ENCODE measurements at places on chromosomes 4 and X. TPM values are rescaled to one million over a fixed set of nuclear protein-coding genes. Genes with fewer than 3 reads are reported as not detected.

- peak; percentile 40 for DNase-seq
Measured at GRCh38 chr4:143514497-143514896, 995 bp downstream of the SMARCA5 start.

- DNase-seq = no peak
Measured at GRCh38 chr4:108646706-108647105, 3.7 kb upstream of the OSTC start.

DNA sequence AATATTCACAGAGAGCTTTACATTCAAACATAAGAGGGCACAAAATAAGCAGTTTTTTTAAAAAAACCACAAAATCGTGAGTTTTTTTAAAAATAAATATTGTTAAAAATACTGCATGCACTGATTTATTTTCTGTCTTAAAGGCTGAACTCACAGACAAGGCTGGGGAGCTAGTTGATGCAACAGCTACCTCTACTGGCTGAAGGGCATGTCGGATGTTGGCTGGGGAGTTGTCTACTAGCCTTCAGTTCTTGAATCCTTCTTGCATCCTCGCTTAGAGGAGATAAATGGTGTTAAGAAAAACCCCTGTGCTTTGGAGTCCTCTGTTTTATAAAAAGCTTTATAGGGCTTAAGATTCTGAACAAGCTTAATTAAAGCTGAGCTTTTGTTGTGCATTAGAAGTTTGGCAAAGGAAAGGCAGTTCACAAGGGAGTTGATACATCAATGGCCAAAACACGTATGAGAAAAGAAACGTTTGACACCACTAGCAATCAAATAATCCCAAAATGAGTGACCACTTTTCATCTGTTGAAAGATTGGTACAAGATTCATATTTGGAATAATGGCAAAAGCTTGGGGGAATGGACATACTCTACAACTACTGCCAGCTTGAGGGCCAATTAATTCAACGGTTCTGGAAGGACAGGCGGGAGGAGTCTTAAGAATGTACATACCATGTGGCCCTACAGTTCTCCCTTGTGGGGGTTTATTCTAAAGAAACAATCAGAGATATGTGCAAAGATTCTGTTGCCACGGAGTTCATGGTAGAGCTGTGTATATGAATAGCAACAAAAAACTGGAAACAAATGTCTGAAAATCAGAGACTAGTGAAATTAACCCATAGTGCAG lies 94.7 kb downstream of the SEL1L3 start:
- peak; percentile 41 for DNase-seq

DNA sequence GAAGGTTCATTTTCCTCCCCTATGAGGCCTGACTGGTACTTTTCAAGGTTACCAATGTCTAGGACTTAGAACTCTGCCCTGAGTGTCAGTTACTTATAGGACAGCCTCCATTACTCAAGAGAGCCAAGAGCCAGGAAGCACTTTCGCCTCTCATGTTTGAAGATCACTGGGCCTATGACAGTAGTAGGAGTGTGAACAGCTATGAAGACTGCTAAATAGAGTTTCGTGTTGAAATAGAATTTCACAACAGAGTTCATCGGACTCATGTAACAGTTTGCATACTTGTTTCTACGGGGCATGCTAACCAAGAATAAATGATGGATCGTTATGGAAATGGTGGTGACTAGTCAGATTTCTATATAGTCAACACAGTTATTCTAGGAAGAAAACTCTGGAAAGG lies 97.8 kb upstream of the GPC4 start:
- DNase-seq = no peak

GRCh38 chr4:26050671-26051070 lies 136.7 kb downstream of the SMIM20 start:
- DNase-seq = no peak

DNA sequence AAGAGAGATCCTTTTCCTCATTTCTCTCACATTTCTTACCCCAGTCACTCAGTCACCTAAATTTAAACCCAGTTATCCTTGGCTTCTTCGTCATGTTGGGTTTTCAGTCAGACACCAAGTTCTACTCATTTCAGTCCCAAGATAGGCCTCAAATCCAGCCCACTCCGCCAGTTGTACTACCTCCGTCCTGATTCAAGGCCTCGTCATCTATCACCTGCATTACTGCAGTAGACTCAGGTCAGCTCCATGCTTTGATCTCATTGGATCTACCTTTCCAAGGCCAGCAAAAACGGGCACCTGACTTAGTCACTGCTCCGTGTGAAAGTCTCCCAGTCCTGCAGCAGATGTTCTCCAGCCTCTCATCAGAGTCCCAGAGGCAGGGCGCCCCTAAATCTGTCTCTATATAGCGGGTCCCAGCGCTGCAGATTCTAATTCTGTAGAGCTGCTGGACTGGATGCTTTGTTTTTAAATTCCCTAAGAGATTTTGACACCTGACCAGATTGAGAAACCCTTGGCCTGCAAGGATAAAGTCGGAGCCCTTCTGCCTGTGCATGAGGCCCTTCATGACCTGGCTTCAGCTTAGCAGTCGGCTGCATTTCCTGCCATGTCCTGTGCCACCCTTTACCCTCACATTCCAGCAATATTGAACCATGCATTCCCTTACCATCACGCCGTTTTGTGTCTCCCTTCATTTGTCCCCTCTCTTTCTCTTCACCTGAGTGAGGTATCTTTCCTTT lies 53.7 kb downstream of the ZFX start:
- no peak for DNase-seq

GRCh38 chr4:129167640-129168260 lies 71.8 kb downstream of the C4orf33 start:
- DNase-seq = no peak

DNA sequence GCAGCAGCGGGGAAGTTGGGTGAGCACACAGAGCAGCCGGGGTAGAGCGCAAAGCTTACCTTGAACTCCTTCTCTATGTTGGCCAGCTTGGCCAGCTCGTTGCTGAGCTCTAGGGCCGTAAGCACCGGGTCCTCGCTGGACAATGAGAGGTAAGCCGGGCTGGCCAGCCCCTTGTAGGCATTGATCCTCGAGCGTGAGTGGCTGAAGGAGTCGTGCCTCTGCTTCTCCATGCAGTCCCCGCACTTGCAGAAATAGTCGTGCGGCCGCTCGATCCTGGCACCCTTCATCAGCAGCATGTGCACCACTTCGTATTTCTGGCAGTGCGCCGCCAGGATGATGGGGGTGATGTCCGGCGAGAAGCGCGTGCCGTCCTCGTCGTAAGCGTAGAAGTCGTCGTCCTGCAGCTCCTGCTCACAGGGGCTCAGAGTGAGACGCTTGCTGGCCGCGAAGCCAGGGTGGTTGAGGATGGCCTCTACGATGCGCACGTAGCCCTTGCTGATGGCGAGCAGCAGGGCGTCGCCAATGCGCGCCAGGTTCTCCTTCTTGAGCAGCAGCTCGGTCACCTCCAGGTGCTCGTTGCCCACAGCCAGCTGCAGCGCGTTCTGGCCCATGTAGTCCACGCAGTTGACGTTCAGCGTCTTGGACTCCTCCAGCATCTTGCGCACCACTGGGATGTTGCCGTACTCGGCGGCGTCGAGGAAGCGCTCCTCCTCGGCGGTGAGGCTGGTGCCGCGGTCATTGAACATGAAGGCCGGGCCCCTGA lies 19.5 kb downstream of the TRPC3 start:
- no peak for DNase-seq

- DNase-seq = no peak
Measured at GRCh38 chrX:20237864-20238263, 28.8 kb downstream of the RPS6KA3 start.

- no peak for DNase-seq
Measured at GRCh38 chr4:127509155-127509554, 123.6 kb upstream of the INTU start.

DNA sequence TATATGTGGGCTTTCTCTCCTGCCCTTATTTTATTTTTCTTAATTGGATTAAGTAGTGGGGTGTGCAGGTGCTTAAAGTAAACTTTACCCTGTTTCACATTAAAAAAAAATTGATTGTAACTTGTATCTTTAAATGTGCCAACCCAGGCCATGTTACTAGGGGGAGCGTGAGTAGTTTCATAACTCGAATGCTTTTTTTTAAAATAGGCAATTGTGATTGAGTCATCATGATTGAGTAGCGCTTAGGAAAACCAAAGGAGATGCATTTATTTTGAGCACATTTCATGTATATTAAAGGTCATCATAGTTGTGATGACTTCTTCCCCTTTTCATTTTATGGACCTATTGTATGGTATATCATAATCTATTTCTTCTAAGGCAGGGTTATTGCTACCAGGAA lies 32.2 kb downstream of the GPAT3 start:
- no peak for DNase-seq

DNA sequence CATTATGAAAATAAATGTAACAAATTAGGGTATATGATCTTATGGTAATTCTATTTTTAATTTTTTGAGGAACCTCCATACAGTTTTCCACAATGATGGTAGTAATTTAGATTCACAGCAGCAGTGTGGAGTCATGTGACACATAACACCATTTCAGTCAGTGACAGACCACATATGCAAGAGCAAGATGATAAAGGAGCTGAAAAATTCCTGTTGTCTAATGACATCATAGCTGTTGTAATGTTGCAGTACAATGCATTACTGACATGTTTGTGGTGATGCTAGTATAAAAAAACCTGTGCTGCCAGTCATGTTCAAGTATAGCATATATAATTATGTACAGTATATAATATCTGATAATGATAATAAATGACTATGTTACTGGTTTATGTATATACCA lies 28.5 kb downstream of the EMCN start:
- no peak for DNase-seq

GRCh38 chr4:26127851-26128337 lies 192.9 kb upstream of the RBPJ start:
- DNase-seq = no peak

DNA sequence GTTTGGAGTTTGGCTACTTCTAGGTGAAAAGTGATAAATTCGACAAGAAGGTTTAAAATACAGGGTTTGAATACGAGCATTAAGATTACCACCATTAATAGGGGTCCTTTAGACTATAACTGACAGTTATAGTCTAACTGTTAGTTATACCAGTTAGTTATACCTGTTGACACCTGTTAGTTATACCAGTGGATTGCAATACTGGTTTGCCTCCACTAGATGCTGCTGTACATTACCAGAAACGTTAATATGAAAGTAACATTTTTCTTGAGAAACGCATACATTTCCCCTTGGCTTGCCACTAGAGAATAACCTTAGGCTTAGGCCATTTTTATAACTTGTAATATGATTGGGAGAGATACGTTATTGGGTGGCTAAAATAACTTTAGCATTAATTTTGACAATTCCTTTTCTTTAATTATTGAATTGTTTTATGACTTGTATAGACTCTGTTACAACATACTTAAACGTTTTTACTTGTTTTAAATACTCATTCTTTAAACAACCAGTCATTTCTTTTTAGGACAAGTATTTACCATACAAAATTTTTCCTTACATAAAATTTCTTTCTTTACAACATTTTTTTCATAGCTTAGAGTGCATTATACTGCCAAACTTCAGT lies 911.2 kb downstream of the FSTL5 start:
- DNase-seq = no peak

DNA sequence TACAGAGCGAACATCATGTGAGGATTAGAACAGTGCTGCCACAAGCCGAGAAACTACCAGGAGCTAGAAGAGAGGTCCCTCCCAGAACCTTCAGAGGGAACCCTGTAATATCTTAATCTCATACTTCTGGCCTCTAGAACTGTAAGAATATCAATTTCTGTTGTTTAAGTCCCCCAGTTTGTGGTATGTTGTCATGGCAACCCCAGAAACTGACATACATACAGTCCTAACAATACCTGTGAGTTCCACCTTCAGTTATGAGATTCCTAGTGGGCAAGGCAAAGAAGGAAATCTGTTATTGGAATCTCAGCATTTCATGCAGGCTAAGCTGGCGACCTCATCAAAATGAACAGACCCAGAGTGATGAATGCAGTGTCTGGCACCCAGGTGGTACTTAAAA lies 42.5 kb downstream of the ZBTB49 start:
- no peak for DNase-seq

DNA sequence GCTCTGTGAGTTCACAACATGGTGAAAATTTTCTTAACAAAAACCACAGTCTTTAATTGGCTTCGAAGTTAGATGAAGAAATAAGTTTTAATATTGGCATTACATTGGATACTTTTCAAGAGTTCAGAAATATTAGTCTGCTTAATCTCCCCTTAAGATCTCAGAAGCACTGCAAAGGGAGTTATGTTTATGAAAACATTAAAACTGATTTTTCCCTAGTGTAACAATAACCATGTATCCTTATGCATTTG lies 1.5 kb downstream of the SETD7 start:
- DNase-seq = peak; percentile 69

DNA sequence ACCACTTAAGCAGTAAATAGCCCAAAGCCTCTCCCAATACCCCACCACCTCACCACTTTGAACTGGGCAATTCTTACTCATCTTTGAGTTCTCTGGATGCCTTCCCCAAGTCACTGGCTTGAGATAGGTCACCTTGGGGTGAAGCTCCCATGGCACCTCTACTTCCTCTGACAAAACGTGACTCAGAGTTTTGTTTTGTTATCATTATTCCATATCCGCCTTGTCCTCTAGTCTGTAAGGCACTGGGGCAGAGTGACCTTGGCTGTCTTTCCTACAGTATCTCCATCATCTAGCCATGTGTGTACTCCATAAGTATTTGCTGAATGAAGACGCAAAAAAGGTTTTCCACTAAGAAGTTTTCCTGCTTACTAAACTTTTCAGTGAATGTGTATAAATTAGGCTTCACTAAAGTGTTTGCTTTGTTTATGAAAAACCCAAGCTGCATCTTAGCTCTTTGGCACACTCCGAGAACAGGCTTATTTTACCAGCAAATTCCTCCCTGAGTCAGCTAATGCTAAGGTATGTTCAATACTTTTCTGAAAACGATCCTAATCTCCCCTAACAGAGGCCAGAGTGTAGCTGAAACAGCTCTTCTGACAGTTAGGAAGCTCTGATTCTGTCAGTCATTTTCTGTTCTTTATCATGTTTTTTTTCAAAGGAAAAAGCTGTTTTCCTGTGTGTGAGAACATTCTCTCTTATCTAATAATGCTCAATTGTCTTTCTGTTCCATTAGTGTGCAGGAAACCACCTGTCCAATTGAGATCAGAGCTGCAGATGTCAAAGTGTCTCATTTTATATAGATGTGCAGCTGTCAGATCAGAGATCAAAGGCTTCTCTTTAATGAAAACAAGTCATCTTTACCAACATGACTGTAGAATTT lies 30.2 kb upstream of the TSPAN5 start:
- no peak for DNase-seq

GRCh38 chrX:11628399-11628798 lies 37.3 kb downstream of the ARHGAP6 start:
- DNase-seq = no peak

DNA sequence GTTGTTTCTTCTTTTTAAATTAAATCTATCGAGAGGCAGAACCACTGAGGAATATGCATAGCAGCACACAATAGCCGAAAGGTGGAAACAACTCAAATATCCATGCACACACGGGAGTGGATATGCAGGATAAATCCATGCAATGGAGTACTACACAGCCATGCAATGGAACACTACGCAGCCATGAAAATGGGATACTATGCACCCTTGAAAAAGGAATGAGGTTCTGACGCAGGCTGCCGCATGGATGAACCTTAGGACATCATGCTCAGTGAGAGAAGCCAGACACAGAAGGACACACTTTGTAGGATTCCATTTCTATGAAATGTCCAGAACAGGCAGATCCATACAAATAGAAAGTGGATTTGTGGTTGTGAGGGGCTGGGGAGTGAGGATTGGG lies 18.4 kb upstream of the P2RY8 start:
- no peak for DNase-seq

GRCh38 chr4:165476214-165477098 lies 97.6 kb downstream of the CPE start:
- no peak for DNase-seq

Gene ETDA
- total RNA-seq = not detected

Gene RENBP
- 5.0 TPM for total RNA-seq

Gene ADH7
- total RNA-seq = 1.3 TPM

Gene BMX
- total RNA-seq = 2.6 TPM

Gene CWH43
- total RNA-seq = 25.1 TPM

Gene PTPN13
- total RNA-seq = 78.6 TPM
